Urothelium cell line (cell line): ENCODE measurements at places on chromosomes 4 and X.

DNA sequence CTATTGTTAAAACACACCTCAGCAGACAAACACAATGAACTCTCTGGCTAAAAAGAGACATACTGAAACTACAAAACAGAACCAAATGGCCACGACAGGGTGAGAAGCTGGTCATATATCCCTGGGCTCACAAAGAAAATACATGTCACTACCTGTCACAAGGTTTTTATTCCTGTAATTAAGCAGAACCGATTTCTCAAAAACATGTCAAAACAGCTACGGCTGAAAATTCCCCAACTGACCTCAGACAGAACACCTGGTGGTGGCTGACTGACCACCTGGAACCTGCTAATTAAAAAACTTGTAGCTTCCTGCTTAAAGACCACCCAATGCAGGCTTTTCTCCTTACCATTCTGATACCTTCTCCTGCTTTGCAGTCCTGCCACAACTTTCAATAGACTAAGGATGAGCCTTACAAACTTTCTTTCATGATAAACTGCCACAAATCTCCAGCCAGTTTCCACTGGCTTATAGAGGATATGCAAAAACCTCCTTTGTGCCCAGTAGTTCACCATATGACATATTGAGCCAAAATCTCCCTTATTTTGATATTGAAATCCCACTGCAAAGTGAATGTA, 571.9 kb downstream of the SPOCK3 start:
- no peak for DNase-seq

DNA sequence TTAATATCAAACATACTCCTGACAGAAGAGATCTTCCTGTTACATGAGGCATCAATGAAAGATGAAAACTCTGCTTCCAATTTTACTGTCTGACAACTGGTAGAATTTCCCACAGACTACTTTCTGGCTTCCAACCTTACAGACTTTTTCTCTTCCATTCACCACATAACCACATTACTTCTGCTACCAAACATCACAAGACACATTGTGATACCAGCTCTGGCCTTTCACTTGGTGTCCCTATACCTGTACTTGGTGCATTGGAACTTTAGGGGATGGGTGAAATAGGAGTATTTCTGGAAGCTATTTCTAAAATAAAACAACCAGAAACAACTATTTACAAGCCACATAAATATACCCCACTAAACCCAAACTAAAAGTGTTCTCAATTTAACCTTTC, 20.5 kb downstream of the AMTN start:
- DNase-seq = no peak

- no peak for DNase-seq
Observed at GRCh38 chr4:124786634-124787033, 74.1 kb upstream of the ANKRD50 start.

GRCh38 chr4:171644430-171645057, 168.7 kb upstream of the GALNTL6 start:
- no peak for DNase-seq

DNA sequence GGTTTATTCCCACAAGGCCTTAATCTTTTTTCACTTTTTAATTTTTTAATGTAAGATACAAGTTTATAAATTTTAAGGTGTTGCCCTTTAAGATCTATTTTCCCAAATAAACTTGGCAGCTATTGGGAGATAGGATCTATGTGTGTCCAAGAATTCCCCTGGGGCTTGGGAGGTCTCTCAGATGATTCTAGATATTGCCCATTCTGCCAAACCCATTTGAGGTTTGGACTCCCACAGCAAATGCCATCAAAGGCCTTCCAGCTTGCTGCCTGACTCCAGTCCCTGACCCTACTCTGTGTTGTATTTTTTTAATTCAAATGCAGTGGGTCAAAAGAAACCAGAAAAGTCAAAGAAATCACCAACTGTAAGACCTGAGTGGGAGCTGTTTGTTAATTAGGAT, 120.0 kb upstream of the CHRDL1 start:
- DNase-seq = no peak

- no peak for DNase-seq
Observed at GRCh38 chr4:7214359-7214758, 22.0 kb downstream of the SORCS2 start.

DNA sequence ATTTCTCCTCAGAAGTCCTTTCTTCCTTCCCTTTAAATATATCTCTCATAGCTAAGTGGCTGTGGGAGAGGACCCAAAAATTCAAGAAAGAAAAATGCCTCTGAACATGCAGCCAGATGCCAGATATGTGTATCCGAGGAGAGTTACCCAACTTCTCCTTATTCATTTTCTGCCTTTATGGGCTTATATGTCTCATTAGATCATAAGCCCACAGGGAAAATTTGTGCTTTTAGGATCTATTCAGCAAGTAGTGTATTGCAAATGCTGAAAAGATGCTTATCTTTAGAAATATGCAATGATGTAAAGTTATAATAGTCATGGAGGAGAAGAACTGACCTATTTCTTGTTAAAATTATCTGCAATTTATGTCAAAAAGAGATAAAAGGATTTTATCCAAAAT, 371.8 kb upstream of the NOCT start:
- no peak for DNase-seq

DNA sequence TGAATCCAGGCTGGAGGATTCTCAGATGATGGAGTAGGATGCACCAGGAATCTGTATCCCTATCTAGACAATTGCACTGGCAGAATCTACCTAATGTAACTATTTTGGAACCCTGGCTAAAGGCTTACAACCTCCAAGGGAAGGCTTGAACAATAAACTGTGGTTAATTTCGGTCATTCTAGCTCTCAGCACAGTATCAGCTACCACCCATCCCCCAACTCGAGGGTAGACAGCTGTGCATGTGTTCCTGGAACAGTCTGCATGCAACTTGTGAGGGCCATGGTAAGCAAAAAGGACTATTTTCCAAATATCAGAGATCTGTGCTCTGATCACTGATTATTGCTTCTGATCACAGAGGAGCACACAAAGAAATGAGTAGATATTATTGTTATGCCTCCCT, 34.0 kb downstream of the ELF2 start:
- no peak for DNase-seq

DNA sequence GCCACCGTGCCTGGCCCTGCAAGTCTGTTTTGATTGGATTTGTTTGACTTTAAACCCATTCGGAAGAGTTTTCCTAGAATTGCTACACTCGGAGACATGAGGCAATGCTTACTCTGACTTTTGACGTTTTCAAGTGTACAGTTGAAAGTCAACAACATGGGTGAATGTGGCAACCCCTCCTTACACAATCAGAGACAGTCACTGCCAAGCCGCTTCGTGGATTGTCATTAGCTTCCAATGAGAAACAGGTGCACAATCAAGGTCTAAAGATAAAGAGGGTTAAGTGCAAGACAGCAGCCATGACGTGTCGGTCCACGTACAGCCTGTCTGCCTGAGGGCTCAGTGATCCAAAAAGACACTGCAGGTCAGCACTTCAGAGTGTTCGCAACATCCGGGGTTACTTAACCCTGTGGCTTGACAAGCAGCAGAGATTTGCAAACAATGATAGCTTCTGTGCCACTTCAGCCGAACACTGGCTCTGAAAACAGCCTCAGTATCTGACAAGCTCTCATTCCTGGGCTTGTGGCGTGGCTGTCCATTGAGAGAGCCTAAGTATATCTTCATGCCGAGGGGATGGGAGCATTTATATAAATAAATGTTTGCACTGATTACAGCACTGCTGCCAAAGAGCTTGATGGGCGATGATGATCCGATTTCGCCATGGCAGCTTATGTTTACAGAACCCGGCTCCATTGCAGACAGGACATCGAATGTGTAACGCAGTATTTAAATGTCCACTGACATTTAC, 180.0 kb downstream of the DHRSX start:
- no peak for DNase-seq

DNA sequence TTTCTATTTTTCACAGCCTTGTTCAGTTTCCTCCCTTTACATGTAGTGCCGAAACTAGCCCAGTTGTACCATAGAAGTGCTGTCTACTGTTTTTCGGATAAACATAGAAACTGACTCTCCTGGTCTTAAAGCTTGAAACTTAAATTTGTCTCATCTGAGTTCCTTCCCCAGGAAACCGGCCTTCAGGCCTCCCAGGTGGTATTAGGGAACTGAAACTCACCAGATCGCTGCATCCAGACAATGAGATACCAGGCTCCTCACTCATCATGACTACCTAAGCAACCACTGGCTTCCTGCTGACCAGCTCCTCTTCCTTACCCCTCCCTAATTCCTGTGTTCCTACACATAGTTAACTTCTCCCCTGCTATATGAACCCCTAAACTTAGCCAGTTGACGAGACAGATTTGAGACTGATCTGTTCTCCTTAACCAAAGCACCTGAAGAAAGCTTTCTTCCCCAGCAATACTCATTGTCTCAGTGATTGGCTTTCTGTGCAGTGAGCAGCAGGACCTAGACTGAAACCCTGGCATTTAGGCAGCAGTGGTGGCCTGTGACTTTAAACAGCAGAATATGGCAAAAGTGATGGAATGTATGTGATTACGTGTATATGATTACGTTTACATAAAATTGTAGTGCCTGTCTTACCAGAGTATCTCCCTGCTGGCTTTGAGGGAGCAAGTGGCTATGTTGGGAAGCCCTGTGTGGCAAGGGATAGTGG, 959.1 kb upstream of the LCORL start:
- no peak for DNase-seq

- DNase-seq = no peak
Observed at GRCh38 chr4:70313736-70314135, 21.0 kb upstream of the CABS1 start.

DNA sequence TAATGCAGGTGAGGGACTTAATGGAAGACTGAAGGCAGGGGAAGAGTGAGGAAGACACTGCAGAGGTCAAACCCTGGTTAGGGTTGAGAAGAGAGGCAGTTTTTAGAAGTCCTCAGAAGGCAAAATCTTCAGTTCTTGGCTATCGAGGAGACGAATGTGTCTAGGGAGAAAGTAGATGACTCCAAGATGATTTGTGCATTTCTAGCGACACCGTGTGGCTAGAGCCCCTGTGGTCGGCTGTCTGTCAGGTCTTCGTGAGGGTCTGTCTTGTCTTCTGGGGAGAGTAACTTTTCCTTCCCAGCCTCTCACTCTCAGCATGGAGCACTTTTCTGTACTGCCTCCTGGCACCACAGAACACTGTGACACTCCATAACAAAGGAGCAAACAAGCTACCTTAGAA, 458.1 kb downstream of the STIM2 start:
- peak; percentile 51 for DNase-seq

GRCh38 chr4:29717287-29718057, 1002.7 kb upstream of the PCDH7 start:
- peak; percentile 4 for DNase-seq

DNA sequence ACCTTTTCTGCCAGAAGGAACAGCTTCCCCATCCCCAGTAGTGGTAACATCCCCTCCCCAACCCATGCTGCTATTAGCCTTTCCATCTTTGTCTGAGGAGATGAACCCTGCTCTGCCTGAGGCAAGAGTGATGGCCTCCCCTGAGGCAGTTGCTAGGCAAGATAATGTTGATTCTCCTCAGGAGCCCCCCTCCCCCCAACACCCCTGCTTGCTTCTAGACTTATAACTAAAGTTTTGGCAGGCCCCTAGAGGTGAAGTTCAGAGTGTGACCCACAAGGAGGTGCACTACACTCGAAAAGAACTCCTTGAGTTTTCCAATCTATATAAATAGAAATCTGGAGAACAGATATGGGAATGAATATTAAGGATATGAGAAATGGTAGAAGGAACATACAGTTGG, 962.5 kb downstream of the ADGRL3 start:
- no peak for DNase-seq

DNA sequence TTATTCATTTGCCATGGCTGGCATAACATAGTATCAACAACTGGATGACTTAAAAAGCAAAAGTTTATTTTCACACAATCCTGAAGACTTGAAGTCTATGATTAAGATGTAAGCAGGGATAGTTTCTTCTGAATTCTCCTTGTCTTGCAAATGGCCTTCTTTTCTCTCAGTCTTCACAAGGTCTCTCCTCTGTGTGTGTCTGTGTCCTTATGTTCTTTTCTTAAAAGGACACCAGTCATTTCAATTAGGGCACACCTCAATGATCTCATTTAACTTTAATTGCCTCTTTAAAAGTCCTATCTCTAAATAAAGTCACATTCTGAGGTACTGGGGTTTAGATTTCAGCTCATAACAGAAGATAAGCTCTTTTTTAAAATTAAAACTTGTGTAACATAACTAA, 399.7 kb downstream of the PABPC4L start:
- DNase-seq = no peak

DNA sequence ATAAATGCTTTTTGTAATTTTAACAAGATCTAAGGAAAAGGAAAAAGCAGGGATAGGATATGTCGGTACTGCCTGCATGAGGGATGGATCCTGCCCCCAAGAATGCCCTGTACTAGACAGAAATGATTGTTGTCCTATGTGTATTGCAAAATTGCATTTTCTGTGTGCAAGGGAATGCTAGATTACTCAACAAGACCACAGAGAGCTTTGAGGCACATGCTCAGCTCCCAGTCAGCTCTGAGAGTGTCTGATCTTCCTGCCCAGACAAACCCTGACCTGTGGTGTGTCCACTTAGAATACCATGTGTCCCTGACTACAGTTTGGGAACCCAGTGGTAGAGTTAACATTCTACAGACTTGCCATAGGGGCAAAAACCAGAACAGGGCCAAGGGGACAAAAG, 129.2 kb upstream of the PAK3 start:
- no peak for DNase-seq

- DNase-seq = no peak
Observed at GRCh38 chr4:78343682-78344081, 207.9 kb upstream of the ANXA3 start.

DNA sequence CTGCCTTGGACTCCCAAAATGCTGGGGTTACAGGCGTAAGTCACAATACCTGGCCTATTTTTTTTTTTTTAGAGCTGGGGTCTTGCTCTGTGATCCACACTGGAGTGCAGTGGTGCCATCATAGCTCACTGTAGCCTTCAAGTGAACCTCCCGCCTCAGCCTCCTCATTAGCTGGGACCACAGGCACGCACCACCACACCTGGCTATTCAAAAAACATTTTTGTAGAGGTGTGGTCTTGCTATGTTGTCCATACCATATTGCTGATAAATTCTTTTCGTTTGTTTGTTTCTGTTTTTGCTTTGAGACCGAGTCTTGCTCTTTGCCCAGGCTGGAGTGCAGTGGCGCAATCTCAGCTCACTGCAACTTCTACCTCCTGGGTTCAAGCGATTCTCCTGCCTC, 21.6 kb downstream of the ENOPH1 start:
- no peak for DNase-seq

DNA sequence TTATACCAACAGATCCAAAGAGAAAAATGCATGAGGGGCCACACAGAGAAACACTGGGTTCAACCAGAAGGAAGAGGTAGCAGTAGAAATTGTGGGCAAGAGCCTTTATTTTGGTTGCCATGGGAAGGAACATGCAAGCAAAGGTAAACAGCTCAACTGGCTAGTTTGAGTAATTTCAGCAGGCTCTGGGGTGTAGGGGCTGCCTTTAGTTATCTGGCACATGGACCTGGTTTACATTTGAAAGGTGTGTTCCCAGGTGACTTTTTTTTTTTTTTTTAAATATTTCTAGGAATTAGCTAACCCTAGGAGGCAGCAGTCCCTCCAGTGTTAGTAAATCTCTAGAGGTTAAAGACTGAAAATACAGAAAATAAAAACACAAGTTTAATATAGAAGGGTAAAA, 481.9 kb downstream of the ACTRT1 start:
- DNase-seq = no peak

- no peak for DNase-seq
Observed at GRCh38 chr4:185196437-185196836, 7.4 kb downstream of the CFAP97 start.
